Pancreas (tissue), 10 donors: ENCODE measurements at places on chromosomes 2 and 18. TPM values are rescaled to one million over a fixed set of nuclear protein-coding genes. Genes with fewer than 3 reads are reported as not detected.
A peak's percentile ranks its signal among the peaks of the same experiment; 100 is the strongest.

The NT5DC4 gene
- not detected for polyA plus RNA-seq

The KCNS3 gene
- polyA plus RNA-seq, result 16.4 TPM

DNA sequence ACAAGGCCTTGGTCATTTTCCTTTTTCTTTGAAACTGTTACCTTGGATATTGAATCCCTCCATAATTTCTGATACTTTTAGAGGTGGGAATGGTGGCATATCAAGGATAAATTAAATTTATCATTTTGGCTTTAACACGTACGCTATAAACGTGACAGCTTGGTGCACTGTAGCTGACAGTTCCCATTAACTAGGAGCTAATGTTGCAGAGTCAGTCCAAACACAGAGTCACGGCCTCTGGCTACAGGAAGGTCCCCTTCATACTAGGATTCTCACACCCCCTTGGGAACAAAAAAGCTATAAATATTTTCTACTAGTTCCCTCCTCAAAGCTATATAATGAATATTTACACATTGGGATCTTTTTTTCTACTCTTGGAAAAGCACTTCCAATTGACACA is 17.7 kb upstream of the ERBB4 start:
- no peaks in the 10 kb centered on the region for H3K4me1 ChIP-seq
- H3K27ac ChIP-seq, result no peak overlapping the region
- no peak overlapping the region for H3K4me3 ChIP-seq
- no peaks in the 10 kb centered on the region for H3K27me3 ChIP-seq

DNA sequence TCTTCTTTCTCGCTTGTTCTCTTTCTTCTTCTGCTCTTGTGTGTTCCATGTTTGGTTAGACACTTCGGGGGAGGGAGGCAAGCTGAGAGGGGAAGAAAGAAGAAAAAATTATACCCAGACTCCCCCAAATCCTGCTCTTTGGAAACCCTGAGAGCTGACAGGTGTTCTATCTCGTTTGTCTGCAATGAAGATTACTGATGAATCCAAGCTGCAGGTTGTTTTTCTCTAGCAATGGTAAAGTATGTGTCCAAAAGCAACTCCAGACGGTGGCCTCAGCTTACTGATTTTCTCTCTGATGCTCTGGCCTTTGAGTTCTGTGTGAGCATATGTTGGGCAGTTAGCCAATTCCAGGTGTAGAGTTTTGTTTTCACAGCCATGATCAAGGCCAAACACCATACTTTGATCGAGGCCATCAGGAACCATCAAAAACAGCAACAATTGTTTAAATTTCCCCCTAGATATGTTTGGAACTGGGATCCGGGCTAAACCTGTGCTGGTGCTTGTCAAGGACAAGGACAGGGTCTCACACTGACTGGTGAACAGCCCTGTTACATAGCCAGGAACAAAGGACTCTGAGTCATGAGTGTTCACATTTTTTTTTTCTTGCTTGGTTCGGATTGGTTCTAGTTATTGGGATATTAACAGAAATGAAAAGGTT is 142.0 kb downstream of the PRKCE start:
- no peaks in the 10 kb centered on the region for H3K36me3 ChIP-seq
- peak overlapping the region; percentile 52 for H3K27ac ChIP-seq
- H3K4me1 ChIP-seq, result peaks cover 16% of the 10 kb centered on the region

- no peak overlapping the region for H3K27ac ChIP-seq
- H3K4me3 ChIP-seq, result no peak overlapping the region
- DNase-seq, result no peak
- H3K27me3 ChIP-seq, result no peaks in the 10 kb centered on the region
- H3K36me3 ChIP-seq, result no peaks in the 10 kb centered on the region
Observed at GRCh38 chr2:69167469-69167822, 154.5 kb downstream of the ANTXR1 start.
